ENCODE measurements at places on chromosomes 4 and X.

DNA sequence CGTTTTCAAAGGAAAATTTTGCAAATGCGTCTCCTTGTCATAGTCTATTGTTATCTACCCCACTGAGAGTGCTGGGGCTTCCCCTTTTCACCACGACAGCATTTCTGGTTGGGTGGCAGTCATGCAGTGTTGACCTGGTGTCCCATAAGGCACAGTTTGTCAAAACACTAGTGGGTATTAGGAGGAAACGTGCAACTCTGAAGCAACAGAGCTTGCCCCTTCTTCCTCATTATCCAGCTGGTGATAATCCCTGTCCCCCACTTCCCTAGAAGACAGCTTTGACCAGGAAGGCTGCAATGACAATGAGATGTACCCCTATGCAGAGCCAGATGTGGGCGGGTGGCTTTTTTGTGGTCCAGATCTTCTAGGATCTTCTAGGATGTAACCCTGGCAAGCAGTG lies 1.8 kb downstream of the TBC1D1 start:
- DNase-seq = peak; percentile 58

DNA sequence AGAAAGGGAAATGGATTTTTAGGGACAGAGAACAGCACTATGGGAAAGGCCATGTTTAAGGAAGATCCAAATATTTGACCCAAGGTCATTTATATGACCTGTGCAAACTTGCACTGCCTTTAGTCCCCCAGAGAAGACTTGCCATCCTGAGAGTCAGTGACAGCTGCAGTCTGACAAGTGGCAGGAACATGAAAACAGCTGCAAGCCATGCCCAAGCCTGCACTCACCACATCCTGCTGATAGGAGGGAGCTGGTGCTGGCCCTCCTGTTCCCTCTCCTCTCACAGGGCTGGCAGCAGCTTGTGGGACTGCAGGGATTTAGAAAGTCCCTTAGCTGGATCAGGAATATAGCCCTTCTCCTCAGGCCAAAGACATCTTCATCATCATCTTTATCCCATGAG lies 187.7 kb downstream of the RAP1GDS1 start:
- DNase-seq = peak; percentile 8

DNA sequence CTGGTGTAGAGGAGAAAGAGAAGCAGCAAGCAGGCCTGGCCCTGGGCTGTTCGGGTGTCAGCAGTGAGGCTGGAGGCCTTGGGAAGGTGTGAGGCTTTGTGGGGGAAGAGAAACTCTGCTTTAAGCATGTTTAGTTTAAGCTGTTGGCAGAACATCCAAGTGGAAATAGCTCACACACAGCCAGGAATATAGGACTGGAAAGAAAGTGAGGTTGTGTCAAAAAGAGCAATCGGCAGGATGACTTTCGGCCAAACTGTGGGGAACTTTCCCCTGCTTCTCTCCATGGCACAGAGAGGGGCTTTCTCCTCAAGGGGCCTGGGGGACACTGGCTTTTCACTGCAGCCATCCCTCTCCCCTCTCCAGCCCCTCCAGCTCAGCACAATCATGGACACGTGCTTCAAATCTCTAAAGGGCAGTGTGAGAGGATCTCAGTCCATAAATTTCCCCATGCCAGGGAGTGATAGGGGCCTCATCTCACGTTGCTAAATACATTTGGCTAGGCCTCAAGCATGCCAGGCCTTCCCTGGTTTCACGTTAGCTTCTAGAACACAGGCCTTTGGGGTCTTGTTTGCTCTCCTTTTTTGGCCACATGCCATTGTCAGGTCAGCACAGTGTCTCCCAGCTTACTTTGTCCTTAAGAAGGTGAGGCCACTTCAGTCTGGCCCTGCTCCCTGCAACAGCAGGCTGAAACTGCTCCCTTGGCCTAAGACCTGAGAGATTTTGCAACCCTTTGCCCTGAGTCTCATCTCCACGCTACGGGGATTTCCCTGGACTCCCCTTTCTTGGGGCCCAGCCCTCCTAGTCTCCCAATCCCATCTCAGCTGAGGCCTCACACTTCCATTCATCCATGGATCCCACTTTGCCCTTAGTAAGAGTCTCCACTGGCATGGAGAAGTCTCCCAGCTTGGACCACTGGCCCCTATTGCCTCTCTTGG lies 8.3 kb upstream of the CITED1 start:
- DNase-seq = no peak

DNA sequence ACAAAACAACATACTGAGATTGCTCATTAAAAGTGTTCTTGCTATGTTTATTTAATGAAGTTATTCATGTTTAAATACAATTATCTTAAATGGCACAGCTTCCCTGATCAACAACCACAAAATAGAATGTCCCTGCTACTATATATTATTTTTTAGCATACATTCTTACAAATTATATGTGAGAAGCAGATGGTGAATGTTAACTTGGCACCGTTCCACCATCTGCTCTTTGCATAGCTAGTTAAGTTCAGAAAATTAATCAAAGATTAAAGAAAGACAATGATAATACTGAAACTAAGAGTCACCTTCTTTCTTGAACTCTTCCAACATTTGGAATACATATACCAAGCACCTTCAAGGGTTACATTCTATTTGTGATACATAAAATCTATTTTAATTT lies 94.2 kb downstream of the PPP3CA start:
- DNase-seq = no peak

DNA sequence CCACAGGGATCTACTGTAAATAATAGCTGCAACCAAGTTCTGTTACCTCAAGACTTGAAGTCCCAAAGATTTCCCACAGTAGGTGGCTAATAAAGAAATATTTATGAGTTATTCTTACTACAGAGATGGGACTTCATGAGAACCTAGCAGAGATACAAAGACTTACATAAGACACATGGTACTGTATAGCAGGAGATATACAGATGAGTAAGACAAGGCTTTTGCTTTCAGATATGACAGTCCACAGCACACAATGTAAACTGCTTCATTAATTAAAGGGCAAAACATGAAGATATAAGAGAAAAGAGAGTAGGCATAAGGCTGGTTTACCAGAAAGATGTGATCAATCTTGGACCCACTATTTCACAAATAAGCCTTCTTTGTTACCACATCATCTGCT lies 6.6 kb downstream of the ANKRD17 start:
- DNase-seq = no peak

GRCh38 chr4:147299205-147299604 lies 181.7 kb upstream of the EDNRA start:
- no peak for DNase-seq

- no peak for DNase-seq
Observed at GRCh38 chr4:81352446-81352835, 119.3 kb downstream of the RASGEF1B start.

DNA sequence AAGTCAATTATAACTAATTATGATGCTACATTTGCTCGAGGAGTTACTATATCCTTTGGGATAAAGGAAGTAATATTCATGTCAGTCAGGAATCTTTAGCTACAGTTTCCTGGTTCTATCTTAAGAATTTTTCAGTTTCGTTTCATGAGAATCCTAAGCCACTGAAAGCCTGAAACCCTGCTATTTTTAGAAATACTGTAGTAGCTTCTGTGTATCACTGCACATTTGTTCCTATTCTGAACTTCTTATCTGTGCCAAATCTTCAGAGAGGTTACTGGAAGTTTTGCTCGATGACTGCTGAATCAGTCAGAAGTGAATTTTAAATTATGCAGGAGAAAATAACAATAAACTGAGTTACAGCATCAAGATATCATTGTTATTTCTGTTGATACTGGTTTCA lies 249.2 kb downstream of the TENM3 start:
- no peak for DNase-seq

DNA sequence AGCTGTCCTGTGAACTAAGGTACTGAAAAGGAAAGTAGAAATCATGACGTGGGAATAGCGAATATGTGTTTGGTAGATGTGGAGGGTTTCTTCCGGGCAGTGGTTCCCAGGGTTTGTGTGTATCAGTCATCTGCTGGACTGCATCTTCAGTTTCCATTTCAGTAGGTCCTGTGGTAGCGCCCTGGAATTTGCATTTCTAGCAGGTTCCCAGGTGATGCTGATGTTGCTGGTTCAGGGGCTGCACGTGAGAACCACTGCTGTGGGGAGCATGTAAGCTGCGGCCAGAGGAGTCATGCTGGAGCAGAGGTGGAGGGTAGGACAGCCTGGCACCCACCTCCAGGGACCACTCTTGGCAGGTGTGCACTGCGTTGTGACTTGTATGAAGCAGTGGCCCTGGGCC lies 47.1 kb downstream of the ARHGAP10 start:
- peak; percentile 71 for DNase-seq

- DNase-seq = no peak
Observed at GRCh38 chr4:45442466-45442865, 681.4 kb downstream of the GABRG1 start.

- DNase-seq = no peak
Observed at GRCh38 chr4:148445860-148446330, 3.7 kb upstream of the NR3C2 start.

DNA sequence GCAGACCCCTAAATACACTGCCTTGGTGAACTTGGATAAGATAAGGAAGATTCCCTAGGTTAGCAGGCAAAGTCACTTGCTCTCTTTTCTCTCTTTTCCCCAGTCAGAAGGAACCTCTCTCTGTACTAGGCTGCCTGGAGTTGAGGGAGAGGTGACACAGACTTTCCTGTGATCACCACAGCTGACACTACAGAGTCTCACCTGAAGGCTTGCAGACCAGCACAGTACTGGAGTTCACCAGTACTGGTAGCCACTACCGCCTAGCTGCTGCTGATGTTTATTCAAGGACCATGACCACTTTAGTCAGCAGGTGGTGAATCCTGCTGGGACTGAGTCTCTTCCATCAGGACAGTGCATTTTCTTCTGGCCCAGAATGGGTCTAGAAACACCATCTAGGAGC lies 63.3 kb downstream of the PTPN13 start:
- DNase-seq = no peak

DNA sequence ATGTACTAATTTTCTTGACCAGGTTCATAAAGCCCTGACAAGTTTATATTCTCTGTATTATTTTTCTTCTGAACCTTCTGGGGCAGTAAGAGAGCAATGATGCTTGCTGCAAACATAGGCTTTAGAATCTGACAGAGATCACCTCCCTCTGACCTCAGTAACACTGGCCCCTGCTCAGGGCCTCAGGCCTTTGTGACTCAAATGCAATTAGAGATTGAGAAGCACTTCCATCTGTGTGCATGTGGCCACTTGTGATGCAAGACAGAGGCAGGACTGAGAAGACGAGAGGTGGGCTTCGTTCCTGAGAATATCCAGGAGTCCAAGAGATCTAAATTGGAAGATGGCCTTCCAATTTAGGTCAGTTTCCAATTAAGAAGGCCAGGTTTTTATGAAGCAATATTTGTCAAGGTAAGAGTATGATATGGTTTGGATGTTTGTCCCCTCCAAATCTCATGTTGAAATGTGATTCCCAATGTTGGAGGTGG lies 82.8 kb upstream of the VEGFC start:
- no peak for DNase-seq

- no peak for DNase-seq
Observed at GRCh38 chr4:4328840-4329239, 38.8 kb downstream of the ZBTB49 start.

- DNase-seq = no peak
Observed at GRCh38 chrX:111581086-111581485, 69.6 kb downstream of the SERTM2 start.

GRCh38 chr4:160371446-160371845 lies 1268.6 kb downstream of the RAPGEF2 start:
- no peak for DNase-seq

DNA sequence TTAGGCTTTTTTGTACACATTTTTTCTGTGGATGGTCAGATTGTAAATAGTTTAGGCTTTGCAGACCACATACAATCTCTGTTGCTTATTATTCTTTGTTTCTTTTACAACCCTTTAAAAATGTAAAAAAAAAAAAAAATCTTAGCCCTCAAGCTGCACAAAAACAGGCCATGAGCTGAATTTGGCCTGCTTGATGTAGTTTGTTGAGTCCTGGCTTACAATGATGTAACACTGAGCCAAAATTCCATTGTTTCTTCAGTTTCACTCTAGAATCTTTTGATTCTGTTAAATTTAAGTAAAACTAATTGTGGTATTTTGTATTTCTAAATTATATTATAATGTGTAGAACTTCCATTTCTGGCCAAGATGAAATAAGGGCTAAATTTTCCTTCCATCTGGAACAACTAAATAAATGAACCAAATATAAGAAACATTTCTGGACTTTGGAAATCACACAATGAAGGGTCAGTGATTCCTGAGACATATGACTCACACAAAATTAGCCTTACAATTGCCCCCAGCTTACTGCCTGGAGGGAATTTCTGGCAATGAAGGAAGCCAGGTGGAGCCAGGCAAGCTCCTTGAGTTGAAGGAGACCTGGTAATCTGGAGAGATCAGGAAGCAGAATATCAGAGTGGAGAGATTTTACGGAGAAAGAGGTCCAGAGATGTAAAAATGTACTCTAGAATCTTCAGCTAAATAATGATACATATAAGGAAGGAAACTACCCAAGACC lies 29.8 kb downstream of the IQCM start:
- no peak for DNase-seq

DNA sequence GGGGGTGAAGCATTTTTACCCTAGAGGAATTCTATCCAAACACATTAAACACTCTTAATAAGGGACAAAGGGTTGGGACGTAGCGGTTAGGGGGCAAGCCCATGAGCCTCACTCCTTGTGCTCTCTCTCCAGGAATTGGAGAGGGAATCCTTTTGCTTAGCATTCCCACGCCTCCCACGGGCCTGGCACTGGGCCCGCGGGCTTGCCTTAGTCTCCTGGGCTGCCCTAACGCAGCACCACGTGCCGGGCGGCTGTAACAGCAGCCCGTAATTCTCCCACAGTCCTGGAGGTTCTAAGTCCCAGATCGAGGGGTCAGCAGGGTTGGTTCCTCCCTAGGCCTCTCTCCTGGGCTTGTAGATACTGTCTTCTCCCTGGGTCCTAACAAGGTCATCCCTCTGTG lies 67.5 kb downstream of the TBL1X start:
- DNase-seq = no peak

GRCh38 chr4:113969709-113970334 lies 9.6 kb downstream of the ARSJ start:
- DNase-seq = no peak

DNA sequence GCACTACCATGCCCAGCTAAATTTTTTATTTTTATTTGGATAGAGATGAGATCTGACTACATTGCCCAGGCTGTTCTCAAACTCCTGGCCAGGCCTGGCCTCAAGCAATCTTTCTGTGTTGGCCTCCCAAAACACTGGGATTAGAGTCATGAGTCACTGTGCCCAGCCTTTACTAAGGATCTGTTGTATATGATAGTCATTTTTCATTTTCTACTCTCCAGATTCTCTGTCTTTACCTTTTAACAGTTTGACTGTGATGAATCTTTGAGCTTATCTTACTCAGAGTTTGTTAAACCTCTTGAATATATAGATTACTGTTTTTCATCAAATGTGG lies 161.8 kb downstream of the FNIP2 start:
- DNase-seq = no peak

GRCh38 chr4:3010577-3010976 lies 47.2 kb downstream of the GRK4 start:
- DNase-seq = no peak

GRCh38 chrX:154046031-154046781 lies 26.5 kb upstream of the IRAK1 start:
- DNase-seq = no peak

GRCh38 chrX:18929775-18930174 lies 54.1 kb downstream of the PHKA2 start:
- DNase-seq = no peak

Data from GM06990 (cell line).